Activated CD4-positive, CD25-positive, alpha-beta regulatory T cell (primary cell): ENCODE measurements at places on chromosomes 7 and 10.

DNA sequence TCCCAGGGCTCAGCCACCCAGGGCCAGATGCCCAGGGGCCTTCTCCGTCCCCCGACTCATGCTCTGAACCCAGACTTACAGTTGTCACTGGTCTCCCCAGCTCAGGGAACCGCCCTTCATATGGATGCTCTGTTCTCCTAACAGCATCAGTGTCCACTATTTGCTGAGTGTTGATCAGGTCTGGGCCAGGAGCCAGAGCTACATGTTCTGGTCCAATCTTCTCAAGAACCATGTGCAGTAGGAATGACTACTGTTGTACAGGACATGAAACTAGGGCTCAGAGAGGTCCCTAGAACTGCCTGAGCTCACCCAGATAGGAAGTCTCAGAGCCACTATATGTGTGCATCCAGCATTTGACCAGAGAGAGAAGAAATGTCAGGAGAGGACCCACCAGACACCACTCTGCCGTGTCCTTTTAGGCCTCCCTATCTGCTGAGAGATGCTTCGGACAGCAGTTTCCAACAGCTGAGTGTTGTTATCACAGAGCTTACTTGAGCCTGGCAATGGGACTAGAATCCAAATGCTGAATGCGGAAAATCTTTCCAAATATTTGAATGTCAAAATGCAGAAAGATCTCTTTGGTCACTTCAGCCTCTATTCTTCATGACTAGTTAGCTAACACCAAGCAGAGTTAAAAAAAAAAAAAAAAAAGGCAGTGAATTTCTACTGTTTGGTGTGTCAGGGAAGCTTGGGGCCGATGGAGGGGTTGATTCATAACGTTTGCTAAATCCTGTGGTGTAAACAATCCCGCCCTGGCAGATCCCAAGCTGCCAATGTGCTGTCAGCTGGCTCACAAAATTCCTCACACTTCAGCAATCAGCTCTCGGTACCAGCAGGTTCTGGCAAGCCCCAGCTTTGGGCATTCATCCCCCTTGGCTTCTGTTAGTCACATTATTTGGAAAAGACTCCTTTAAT lies 246.1 kb downstream of the TNS3 start:
- no peak for DNase-seq

DNA sequence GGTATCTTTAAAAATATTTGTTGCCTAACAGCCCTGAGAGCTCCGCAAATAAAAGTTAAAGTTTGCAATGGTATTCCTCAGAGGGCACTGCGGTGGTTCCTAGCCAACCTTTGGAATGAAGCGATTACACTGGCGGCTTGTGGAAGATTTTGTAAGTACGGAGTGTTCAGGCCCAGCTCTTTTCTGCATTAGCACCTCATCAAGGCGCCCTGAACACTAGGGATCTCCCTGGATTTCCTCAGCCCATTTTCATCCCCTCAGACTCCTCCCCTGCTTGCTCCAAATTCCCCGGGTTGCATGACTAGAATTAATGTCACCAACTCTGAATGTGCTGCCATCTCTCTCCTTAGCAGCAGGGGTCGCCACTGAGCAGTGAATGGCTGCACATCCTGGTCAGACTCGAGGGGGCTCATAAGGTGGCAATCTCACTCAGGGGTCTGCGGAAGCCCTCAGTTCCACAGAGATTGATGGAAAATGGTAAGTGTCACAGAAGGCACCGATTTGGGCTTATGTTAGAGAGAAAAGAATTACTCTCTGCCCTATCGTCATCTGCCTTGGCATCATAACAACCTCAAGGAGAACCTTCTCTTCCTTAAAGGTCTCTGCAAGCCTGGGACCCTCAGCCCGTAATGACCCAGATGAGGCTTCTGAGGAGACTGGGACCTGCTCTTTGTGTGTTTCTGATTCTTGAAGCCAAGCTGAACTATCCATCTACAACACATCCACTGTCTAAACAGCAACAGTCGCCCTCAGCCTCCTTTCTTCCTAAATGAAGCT lies 262.8 kb upstream of the AOAH start:
- DNase-seq = peak; percentile 31

DNA sequence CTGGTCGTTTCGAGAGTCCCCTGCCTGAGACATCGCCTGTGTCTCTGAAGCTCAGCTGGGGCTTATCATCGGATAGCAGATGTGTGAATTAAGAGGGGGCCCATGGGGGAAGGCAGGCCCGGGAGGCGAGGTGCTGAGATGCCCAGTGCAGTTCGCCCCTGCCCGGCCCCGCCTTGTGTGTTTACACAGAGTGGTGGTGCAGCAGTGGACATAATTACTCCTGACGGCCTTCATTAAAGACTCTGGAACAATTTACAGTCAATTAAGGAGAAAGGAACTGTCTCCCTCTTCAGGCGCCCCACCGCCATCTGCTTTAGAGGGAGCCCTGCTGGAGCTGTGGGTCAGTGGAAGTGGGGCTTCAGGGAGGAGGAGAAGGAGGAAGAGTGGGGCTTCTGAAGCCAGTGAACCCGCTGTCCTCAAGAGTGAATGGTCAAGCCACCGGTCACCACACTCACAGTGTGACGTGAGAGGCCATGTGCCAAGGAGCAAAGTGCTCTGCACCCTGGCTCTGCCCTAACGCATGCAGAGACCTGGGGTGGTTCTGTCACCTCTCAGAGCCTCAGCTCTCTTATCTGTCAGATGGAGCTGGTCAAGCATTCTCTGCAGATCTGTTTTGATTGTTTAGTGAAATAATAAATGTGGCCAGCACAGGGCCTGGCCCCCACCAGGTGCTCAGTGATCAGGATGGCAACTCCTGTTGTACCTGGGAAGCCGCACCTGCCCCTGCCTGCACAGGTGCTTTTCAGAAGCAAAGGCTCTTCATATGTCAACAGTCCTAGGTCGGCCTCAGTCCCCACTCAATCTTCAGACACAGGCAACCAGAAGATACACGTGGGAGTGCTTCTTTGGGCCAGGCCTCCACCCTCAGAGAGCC lies 65.6 kb downstream of the CDH23 start:
- no peak for DNase-seq

DNA sequence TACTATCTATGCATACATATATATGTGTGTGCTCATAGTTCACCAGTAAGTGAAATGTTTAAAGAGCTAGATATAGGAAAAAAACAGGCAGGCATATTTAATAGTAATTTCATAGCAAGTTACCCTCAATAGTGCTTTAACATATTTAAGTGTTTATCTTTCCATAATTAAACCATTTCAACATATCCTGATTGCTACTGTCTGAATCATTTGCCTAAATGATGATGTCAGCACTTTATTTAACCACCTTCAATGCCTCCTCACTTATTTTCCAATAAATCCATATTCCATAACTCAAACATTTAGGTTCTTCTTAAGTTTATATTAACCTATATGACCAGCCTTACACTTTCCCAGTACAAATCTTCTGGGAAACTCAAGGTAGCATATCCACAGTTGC lies 601.1 kb downstream of the ARL4A start:
- no peak for DNase-seq

DNA sequence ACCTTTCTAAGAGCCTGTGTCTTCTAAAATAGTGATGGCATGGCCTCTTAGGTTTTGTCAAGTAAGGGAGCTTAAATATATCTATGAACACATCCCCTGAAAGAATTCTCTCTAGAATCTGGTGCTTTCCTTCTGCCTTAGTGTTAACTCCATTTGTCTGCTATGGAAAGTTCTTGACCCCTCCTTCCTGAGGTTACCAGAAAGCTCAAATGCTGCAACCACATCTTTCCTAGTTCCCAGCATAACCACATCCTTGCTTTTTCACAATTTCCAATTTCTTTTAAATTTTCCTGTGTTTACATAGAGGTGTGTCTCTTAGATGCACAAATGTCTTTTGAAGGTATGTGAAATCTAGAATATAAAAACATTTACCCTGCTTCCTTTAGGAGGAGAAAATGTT lies 16.4 kb upstream of the GSDME start:
- no peak for DNase-seq

DNA sequence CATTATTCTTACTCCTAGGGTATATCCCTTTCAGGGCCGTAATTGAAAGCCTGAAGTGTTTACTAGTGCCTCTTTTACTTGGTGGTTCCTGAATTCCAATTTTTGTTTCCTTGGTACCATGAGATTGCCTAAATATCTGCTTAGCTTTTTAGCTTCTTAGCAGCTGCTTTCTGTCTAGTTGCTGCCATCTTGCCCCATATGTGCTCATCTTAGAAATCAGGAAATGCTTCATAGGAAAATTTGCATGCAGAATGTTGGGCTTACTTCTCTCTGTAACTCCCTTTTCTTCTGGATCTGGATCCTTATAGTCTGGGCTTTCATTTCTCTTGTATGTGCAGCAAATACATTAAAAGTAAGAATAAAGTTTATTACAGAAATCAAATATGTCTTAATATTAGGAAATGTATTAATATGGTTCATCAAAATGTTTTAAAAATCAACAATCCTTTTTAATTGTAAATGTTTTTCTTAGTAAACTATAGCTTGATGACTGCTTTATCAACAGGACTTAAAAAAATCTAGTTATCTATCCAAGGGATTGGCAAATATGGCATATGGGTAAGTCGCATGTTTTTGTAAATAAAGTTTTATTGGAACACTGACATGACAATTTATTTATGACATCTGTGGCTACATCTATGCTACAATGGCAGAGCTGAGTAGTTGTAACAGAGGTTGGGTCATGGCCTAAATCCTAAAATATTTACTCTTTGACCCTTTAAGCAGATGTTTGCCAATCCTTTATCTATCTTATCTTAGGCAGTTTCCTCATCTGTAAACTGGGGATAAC lies 73.5 kb upstream of the CDK6 start:
- DNase-seq = no peak

DNA sequence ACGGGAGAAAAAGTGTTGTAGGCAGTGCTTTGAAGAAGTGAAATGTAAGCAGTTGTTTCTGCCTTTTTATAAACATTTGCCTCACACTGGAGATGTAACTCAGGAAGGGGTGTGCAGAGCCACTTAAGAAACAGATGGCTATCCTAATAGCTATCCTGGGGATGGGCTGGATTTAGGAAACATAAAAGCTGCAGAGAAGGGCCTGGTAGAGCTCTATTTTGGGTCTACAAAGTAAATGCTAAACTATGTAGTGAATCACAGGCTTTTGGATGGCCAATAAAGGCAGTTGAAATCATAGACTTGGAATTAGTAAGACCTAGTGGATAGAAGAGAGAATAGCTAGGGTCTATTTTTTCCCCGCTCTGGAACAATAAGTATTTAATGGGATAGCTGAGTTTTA lies 79.9 kb upstream of the AGR3 start:
- DNase-seq = no peak

DNA sequence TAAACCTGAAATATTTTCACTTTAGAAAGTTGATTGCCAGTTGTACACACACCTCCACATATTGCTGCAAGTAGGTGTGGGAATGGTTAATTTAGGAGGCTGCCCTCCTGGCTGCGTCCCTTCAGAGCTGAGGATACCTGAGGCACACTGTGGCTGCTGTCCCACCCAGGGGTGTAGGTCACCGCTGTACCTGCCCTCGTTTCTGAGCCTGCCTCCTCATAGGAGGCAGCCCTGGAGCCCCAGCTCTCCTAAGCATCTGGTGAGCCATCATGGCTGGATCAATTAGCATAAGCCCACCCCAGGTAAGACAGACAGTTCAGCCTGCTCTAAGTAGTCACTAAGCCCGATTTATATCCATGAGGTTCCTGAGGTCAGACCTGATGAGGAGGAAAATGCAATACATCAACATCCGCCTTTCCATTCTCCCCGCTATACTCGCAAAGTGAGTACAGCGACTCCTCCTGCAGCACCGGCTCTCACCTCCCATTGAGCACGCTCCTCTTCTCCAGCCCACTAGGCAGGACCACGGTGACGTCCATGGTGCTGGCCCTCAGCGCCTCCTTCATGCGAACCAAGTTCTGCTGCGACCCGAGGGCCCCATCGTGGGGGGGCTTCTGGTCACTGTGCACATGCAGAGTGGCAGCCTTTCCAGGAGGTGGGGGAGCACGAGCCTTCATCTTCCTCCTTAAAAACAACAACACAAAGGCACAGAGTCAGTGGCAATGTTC lies 97.2 kb downstream of the COBL start:
- DNase-seq = no peak

GRCh38 chr7:130305433-130306042 lies 12.6 kb downstream of the CPA4 start:
- no peak for DNase-seq

DNA sequence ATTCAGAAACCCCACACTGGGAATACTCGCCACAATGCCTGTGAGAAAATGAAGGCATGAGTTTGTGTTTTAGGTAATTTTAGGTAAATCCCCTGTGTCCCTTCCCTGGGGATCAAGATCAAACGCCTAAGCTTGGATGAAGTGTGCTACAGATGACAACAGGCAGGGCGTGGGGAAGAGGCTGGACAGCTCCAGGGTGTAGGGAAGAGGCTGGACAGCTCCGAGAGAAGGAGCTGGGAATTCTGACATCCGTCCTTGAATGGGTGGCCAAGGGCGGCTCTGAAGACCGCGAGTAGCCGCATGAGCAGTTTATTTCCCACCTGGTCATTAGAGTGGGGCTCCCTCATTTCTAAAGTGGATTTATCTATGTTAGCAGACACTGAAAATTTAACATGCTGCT lies 109.7 kb downstream of the RAMP3 start:
- DNase-seq = no peak

- DNase-seq = no peak
These were observed 154.9 kb downstream of the ATE1 start for GRCh38 chr10:121772884-121773283.

GRCh38 chr10:88226891-88227290 lies 356.2 kb downstream of the RNLS start:
- DNase-seq = no peak

DNA sequence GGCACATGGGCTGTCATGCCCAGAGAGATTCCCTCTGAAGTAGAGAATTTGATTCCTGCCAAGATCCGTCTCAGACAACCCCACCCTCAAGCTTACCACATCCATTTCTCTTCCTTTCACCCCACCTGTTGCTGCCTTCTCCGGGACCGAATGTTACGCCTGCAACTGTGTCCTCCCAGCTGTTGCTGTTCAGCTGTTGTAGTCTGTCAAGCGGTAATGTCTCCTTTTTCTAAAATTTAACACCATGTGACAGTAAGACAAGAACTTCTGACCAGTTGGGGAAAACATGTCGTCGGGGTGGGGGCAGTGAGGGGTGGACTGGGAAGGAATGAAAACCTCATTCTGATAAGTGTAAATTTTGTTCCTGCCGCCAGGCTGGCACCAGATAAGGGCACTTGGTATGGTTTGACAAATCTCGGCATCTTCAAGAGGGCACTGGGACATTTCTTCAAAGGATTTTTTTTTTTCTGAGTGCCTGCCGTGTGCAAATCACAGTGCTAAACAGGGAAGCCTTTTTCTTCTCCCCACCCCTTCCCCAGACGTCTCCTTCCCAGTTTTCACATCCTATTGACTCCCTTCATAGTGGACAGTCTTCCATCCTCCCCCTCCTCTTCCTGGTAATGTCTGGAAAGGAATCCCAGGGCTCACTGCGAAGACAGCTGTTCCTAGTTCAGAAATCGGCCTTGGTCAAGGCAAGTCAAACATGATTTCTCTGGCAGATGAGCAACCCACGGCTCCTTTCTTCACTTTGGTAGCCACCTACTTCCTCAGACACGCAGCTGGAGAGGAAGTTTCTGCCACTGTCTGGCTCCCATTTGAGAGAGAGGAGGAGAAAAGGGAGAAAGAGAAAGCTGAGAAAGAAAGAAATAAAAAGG lies 5.0 kb upstream of the CELF2 start:
- DNase-seq = no peak

GRCh38 chr10:113520690-113521474 lies 32.0 kb upstream of the HABP2 start:
- no peak for DNase-seq
